ENCODE measurements at places on chromosomes 1 and 21. TPM values are rescaled to one million over a fixed set of nuclear protein-coding genes. Genes with fewer than 3 reads are reported as not detected.

SAMD13 gene
- 0.34 TPM for polyA plus RNA-seq

SUSD4 gene
- 1.8 TPM for polyA plus RNA-seq

ALX3 gene
- polyA plus RNA-seq: not detected

- no peak for DNase-seq
- H3K4me1 ChIP-seq: no peaks in the 10 kb centered on the region
- no peak overlapping the region for H3K27ac ChIP-seq
- no peaks in the 10 kb centered on the region for H3K36me3 ChIP-seq
- H3K27me3 ChIP-seq: no peaks in the 10 kb centered on the region
Observed at GRCh38 chr1:219713981-219714381, 101.1 kb upstream of the ZC3H11B start.

DNA sequence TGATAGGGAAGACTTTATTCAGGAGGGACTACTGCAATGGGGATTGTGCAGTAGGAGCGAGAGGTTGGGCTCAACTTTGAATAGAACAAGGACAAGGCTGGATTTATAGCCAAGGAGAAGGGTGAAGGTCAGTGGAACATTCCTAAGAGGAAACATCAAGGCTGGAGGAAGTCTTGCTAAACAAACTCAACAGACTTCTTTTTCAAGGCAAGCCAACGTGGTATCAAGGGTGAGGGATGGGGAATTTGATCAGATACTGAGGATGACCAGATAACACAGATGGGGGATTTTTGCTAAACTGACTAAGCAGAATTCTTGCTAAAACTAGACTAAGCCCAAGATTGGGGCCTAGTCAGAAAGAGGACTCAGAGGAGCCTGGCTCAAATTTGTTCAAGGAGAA, 107.3 kb downstream of the DUSP10 start:
- H3K27me3 ChIP-seq: no peaks in the 10 kb centered on the region
- H3K36me3 ChIP-seq: no peaks in the 10 kb centered on the region
- H3K27ac ChIP-seq: no peak overlapping the region
- no peaks in the 10 kb centered on the region for H3K4me1 ChIP-seq
- peak; percentile 33 for DNase-seq
- H3K4me3 ChIP-seq: no peak overlapping the region

DNA sequence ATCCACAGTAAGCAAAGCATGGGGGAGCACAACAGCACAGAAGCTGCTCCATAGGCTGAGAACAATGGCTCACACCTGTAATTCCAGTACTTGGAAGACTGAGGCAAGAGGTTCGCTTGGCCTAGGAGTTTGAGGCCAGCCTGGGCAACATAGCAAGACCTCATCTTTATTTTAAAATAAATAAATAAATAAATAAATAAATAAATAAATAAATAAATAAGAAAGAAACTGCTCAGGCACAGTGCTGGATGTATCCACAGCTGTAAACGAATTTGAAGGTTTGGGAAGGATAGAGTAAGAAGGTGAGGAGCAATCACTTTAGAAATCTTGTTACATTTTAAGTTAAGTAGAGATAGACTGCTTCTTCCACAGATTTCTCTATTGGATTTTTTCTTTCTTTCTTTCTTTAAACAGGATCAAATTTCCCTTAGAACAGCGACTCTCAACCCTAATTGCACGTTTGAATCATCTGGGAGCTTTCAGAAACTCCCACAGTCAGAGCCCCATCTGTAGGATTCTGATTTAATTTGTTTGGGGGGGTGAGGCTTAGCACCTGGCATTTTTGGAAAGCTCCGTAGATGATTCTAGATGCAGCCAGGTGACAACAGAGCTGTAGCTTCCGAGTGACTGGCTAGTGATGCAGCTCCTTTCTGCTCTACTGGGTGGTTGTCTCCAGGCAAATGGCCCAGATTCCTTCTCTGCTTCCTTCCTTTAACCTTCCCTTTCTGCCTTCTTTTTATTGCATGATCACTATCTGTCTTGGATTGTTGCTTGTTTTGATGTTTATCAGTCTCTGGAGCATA, 53.5 kb downstream of the S1PR1 start:
- H3K4me3 ChIP-seq: no peak overlapping the region
- DNase-seq: no peak
- H3K27ac ChIP-seq: no peak overlapping the region
- H3K36me3 ChIP-seq: no peaks in the 10 kb centered on the region
- peaks cover 2% of the 10 kb centered on the region for H3K27me3 ChIP-seq

DNA sequence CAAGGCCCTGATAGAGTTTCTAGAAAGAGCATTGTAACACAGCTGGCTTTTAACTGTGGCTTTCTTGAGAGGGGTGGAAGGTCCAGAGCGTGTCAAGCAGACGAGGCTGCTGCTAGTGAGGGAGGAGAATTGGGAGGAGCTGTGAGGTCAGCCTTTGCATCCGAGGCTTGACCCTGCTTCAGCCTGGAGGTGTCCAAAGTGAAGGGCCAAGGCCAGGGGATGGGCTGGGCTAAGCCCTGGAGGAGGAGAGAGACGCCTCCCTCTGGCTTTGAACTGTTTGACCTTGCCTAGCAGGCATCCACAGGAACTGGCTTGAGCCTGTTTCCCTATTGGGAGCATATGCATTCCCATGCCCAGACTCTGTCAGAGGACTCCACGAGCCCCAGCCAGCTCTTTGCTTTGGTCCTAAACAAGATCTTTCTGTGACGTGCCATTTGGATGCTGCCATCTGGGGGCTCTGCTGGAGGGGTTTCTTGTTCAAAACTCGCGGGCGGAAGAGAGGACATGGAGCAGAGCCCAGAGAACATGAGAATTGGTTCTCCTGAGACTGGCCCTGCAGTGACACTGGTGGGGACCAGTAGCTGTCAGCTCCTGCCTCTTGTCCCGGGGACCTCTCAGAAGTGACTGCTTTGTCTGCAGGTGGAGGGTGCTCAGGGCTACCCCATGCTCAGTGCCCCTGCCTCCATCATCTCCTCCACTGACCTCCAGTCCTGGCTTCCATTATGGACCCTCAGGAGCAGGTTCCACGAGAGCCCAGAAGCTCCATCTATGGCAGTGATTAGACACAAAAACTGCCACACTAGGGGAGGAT, 5.5 kb downstream of the ACTRT2 start:
- DNase-seq: no peak
- H3K4me1 ChIP-seq: no peaks in the 10 kb centered on the region
- no peak overlapping the region for H3K27ac ChIP-seq
- no peaks in the 10 kb centered on the region for H3K36me3 ChIP-seq
- no peaks in the 10 kb centered on the region for H3K27me3 ChIP-seq

DNA sequence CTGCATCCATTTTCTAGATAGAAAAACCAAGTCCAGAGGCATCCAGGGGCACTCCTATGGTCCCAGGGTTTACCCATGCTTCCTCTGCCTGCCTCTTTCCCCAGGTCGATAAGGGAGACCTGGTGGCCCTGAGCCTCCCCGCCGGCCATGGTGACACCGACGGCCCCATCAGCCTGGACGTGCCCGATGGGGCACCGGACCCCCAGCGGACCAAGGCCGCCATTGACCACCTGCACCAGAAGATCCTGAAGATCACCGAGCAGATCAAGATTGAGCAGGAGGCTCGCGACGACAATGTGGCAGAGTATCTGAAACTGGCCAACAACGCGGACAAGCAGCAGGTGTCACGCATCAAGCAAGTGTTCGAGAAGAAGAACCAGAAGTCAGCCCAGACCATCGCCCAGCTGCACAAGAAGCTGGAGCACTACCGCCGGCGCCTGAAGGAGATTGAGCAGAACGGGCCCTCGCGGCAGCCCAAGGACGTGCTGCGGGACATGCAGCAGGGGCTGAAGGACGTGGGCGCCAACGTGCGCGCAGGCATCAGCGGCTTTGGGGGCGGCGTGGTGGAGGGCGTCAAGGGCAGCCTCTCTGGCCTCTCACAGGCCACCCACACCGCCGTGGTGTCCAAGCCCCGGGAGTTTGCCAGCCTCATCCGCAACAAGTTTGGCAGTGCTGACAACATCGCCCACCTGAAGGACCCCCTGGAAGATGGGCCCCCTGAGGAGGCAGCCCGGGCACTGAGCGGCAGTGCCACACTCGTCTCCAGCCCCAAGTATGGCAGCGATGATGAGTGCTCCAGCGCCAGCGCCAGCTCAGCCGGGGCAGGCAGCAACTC, 41.3 kb downstream of the TMCC2 start:
- DNase-seq: no peak
- peaks cover 12% of the 10 kb centered on the region for H3K4me1 ChIP-seq
- H3K36me3 ChIP-seq: peaks cover 2% of the 10 kb centered on the region

DNA sequence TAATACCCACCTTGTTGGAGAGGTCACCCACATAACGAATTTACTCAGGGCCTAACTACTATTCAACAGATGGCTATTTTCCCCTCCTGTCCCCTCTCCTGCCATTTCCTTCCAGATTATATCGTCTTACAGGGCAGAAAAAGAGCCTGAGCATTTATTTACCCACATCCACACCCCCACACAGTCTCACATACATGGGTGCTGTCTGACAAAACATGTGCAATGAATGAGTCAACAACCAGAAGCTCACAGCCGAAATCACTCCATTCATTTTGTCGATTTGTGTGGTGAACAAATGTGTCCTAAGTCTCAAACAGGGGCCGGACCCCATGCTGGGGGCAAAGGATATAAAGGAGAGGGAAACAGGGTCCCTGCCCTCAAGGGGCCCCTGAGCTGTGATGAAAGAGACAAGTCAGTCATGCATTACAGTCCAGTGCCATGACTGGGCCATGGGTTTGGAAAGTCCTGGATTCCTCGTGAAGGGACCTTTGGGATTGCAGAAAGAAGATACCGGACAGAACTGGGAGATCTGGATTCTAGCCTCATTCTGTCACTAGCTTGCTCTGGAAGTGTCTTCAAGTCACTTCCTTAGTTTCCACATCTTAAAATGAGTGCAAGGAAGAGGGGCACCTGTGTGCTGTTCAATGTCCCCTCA, 16.4 kb upstream of the ZNF683 start:
- no peak overlapping the region for H3K4me3 ChIP-seq
- no peaks in the 10 kb centered on the region for H3K36me3 ChIP-seq
- peaks cover 2% of the 10 kb centered on the region for H3K27me3 ChIP-seq
- H3K4me1 ChIP-seq: peaks cover 2% of the 10 kb centered on the region

- DNase-seq: peak; percentile 83
- H3K36me3 ChIP-seq: no peaks in the 10 kb centered on the region
- H3K4me3 ChIP-seq: no peak overlapping the region
- H3K27me3 ChIP-seq: no peaks in the 10 kb centered on the region
- peak overlapping the region; percentile 100 for H3K27ac ChIP-seq
Observed at GRCh38 chr1:55503663-55504305, 288.6 kb upstream of the USP24 start.

DNA sequence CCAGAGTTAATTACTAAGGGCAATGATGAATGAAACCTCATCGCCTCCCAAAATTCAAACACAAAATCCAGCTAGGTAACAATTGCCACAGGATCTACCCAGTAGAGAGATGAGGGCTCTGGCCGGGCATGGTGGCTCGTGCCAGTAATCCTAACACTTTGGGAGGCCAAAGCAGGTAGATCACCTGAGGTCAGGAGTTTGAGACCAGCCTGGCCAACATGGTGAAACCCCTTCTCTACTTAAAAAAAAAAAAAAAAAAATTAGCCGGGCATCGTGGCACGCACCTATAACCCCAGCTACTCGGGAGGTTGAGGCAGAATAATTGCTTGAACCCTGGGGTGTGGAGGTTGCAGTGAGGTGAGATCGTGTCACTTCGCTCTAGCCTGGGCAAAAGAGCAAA, 15.8 kb downstream of the CD2 start:
- H3K4me1 ChIP-seq: no peaks in the 10 kb centered on the region
- H3K36me3 ChIP-seq: no peaks in the 10 kb centered on the region
- H3K4me3 ChIP-seq: no peak overlapping the region
- no peak overlapping the region for H3K27ac ChIP-seq

DNA sequence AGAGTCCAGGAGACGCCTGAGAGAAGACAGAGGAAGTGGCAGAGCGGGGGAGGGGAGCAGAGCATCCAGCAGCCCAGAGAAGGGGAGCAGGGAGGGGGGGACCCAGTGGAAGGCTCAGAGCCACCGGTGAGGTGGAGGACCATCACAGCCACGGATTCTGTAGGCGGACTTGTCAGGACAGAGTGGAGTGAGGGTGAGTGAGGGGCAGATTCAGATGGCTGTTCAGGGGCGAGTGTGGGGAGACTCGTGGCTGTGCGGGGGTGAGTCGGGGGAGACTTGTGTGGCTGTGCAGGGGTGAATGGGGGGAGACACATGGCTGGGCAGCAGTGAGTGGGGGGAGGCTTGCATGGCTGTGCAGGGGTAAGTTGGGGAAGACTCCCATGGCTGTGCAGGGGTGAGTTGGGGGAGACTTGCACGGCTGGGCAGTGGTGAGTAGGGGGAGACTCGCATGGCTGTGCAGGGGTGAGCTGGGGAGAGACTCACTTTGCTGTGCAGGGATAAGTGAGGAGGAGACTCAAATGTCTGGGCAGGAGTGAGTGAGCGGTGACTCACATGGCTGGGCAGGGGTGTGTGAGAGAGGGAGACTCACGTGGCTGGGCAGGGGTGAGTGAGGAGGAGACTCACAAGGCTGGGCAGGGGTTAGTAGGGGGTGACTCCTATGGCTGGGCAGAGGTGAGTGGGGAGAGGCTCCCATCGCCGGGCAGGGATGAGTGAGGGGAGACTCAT, 56.8 kb upstream of the ABCG1 start:
- no peaks in the 10 kb centered on the region for H3K4me1 ChIP-seq
- H3K27ac ChIP-seq: no peak overlapping the region
- no peak overlapping the region for H3K4me3 ChIP-seq
- peaks cover 14% of the 10 kb centered on the region for H3K27me3 ChIP-seq
- DNase-seq: no peak
- no peaks in the 10 kb centered on the region for H3K36me3 ChIP-seq

GRCh38 chr1:218945050-218945449, 228.6 kb upstream of the LYPLAL1 start:
- H3K4me1 ChIP-seq: no peaks in the 10 kb centered on the region
- H3K4me3 ChIP-seq: no peak overlapping the region

- H3K4me3 ChIP-seq: no peak overlapping the region
- no peaks in the 10 kb centered on the region for H3K27me3 ChIP-seq
- H3K36me3 ChIP-seq: no peaks in the 10 kb centered on the region
- no peak overlapping the region for H3K27ac ChIP-seq
- DNase-seq: no peak
Observed at GRCh38 chr1:198678301-198678836, 39.5 kb downstream of the PTPRC start.

GRCh38 chr1:40079774-40080400, 17.2 kb downstream of the PPT1 start:
- no peak overlapping the region for H3K4me3 ChIP-seq
- peaks cover 7% of the 10 kb centered on the region for H3K36me3 ChIP-seq
- no peak for DNase-seq
- peaks cover 5% of the 10 kb centered on the region for H3K4me1 ChIP-seq

DNA sequence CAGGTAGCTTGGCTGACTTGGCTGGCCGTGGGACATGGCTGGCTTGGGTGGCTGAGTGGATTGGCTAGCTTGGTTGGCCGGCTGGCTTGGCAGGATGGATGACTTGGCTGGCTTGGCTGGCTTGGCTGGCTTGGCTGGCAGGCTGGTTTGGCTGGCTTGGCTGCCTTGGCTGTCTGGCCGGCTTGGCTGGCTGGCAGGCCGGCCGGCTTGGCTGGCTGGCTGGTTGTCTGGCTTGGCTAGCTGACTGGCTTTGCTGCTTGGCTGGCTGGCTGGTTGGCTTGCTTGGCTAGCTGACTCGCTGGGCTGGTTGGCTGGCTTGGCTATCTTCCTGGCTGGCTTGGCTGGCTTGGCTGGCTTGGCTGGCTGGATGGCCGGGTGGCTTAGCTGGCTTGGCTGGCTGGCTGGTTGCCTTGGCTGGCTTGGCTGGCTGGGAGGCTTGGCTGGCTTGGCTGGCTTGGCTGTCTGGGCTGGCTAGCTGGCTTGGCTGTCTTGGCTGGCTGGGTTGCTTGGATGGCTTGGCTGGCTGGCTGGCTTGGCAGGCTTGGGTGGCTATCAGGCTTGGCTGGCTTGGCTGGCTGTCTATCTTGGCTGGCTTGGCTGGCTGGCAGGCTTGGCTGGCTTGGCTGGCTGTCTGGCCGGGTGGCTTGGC, 129.7 kb upstream of the FAM72C start:
- H3K4me1 ChIP-seq: no peaks in the 10 kb centered on the region
- H3K27me3 ChIP-seq: no peaks in the 10 kb centered on the region
- H3K27ac ChIP-seq: no peak overlapping the region
- DNase-seq: no peak
- H3K4me3 ChIP-seq: no peak overlapping the region
